Activated naive CD4-positive, alpha-beta T cell (primary cell): ENCODE measurements at places on chromosomes 2 and 18.

DNA sequence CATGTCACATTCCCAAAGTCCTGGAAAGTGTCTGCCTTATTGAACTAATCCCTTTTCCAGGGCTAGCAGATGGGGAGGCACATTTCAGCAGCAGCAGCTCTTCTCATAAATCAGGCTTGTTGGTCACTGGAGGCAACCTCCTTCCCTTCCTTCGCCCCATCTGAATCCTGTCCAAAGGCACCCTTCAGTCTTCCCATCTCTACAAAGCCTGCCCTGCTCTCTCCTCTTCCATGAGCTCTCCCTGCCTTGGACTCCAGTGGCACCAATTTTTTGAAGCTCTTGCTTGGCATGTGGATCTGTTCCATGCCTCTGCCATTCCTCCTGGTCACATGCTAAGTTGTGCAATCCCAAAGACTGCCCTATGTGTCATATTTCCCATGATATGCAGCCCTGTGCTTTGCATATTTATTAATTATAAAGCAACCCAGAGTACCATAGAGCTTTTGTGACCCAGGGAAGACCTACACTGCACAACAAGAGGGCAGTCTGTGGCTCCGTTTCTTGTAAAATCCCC, 70.3 kb downstream of the ANTXR1 start:
- DNase-seq, result no peak

DNA sequence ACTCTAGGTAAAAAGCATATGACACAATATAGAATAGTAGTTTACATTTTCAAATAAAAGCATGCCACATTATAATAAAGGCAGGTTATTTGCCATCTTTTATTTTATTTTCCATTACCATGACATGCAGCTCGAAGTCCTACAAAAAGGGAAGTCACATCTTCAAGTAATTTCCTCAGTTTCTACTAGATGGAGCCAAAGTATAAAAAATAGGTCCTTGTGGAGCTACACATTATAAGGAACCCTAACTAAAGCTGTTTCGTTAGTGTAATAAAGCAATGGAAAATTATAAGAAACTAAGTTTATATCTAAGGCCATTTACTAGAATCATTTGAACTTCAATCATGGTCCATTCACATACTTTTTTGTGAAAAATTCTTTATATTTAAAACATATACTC, 674.5 kb downstream of the KCNJ3 start:
- DNase-seq, result no peak

GRCh38 chr2:73939419-73939818, 12.7 kb downstream of the DGUOK start:
- DNase-seq, result no peak

GRCh38 chr18:74519320-74520095, 14.8 kb upstream of the CNDP1 start:
- no peak for DNase-seq

DNA sequence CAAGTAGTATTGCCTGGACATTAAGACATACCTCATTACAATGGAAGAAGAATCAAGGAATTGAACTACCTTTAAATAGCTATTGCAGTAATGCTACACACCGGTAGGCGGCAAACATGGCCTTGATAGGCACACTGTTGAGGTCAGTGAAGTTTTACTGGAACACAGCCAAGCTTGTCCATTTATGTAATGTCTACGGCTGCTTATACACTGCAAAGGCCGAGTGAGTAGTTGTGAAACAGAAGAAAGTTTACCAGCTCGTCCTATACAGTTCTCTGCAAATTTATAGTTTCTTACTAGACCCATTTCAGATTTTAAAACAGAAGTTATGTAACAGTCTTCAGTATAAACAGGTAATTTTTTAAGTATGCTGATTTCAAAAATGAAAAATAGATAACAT, 38.8 kb downstream of the PPP4R1 start:
- no peak for DNase-seq

GRCh38 chr2:166197446-166197845, 69.6 kb upstream of the SCN1A start:
- no peak for DNase-seq

DNA sequence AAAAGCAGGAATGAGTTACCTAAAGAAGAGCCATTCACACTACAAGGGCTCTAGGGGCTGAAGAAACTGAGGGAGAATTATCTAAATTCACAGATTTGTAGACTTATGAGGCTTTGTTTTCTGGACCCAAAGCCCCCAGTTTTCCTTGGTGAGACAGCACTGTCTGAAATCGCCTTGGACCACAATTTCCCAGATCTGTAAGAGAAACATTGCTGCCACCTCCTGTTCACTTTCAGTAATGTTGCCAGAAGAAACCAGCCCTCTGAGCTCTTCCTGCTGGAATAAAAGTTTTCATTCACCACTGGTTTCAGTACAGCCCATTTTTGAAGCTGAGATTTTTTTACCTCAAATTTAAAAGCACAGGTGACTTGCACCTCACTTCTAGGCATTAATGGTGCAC, 169.2 kb downstream of the CDH20 start:
- DNase-seq, result no peak

- DNase-seq, result no peak
Observed at GRCh38 chr18:59060551-59060950, 79.1 kb upstream of the SEC11C start.

DNA sequence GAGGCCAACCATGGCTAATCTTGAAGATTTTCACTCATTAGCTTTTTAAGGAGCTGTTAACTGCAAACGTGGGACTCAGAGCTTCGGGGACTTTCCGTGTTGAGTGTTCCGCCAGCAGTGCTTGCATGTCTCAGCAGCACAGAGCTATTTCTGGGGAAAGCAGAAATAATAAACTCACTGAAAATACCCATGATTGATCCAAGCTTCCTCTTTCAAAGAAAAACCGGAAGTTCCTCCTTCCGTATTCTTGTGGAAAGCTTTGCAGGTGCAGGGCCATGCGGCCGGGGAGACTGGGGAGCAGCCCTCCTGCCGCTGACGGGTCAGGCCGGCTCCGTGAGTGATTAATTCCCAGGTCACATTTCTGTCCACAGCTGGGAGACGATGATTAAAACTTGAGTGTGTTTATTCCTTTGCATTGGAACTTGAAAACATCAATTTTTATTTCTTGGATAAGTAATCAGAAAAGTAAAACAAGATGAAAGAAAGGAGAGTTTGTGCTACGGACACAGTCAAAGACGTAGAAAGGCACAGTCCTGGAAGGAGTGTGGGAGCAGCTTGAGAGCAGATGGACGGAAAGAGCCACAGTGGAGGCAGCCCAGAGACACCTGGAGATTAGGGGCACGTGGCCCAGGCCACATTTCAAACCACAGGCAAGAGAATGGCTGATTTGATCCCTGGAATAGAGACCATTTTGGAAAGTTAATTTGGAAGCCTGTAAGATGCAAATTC, 54.2 kb upstream of the CTDP1 start:
- no peak for DNase-seq

- no peak for DNase-seq
Observed at GRCh38 chr2:161843936-161844335, 219.7 kb downstream of the SLC4A10 start.

DNA sequence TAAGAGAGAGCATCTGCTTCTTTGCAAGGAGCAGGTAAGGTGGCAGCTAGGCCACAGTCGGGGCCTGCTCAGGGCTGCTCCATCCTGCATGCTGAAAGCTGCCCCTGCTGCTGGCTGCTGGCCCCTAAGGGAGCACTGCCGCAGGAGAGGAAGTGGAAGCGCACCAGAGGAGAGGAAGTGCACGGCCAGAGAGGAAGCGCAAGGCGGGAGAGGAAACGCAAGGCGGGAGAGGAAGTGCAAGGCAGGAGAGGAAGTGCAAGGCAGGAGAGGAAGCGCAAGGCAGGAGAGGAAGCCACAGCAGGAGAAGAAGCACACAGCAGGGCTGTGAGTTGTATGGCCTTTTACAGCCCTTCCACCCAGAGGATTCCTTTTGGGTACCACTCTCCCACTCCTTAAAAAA, 539.0 kb upstream of the TNP1 start:
- DNase-seq, result no peak

DNA sequence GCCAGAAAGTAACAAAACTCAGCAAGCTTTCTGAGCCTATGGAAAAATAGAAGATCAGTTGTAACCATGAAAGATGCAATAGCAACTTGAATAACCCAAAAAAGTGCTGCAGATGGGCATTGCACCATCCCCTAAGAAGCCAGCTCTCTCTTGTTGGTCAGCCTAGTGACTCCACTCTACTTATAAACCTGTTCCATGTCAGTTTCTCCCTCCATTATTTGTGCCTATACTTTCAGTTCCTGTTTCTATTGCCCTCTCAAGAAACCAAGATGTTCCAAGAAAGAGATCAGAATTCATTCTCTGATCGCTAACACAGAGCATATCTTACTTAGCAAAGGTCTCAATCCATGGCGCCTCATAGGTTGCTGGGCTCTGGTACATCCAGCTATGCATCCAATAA, 170.3 kb upstream of the MAP2 start:
- no peak for DNase-seq

GRCh38 chr2:42841344-42841743, 49.0 kb upstream of the HAAO start:
- DNase-seq, result no peak

DNA sequence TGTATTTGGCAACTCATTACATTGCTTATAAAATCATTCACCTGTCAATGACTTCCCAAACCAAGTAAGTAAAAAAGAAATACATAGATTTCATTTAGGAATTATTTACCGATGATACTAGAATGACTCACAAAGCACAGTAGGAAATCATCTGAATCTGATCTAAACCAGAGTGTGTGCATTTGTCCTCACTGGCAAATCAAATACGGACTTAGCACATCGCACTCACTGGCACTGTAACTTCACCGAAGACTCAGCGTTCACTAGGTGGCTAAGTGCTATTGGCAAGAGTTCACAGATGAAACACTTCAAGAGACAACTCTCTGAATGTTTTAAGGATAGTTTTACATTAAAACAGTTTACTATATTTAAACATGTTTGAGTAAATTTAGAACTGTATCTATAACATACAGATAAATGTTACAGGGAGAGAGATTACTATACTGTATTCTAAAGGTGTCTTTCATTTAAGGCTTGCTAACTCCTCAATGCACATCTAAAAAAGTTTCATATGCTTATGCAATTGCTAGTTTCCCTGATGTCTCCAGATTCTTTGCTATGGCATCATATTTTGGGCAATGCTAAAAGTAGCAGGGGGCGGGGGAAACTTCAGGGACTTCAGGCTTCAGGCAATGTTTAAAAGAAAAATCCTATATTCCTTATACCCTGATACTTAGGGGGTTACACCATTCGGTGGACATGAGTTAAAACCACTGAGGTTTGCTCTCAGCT, 48.8 kb downstream of the STK39 start:
- DNase-seq, result no peak

GRCh38 chr18:65721619-65722018, 29.2 kb upstream of the CDH7 start:
- DNase-seq, result no peak

DNA sequence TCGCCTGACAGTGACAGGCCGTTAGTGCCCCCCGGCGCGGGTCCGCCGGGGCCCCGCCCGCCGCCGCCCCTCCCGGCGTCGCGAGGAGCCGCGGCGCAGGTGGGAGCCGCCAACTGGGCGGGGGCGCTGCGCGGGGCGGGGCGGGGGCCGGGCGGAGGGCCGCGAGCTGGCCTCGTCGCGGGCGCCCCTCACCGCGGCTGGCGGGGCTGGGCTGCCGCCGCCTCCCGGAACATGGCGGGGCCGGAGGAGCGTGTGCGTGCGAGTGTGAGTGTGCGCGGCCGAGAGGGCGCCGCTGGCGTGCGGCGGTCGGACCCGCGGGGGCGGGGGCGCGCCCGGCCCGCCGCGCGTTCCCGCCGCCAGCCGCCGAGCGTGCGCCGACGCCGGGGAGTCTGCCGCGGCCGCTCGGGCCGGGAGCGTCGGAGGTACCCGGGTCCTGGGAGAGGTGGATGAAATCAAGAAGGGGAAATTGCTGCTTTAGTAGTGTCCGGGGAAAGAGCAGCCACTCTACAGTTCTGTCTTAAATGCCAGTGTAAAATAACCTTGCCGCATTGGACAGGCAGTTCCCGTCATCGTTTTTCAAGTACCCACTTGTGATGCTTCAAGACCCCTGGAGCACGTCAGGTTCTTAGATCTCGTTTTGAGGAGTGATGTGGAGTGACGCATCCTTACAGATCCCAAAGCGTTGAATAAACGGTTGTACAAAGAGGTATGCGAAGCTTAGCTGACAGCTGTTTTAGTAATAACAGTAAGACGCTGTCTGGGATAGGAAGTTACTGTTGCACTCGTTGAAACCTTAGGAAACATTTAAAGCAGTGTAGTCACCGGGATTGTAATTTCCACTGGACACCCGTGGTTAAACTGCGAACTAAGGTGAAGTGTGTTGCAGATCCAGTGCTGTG, 836 bp downstream of the ANKRD12 start:
- peak; percentile 58 for DNase-seq

GRCh38 chr2:113190871-113191270, 17.1 kb downstream of the PSD4 start:
- no peak for DNase-seq

DNA sequence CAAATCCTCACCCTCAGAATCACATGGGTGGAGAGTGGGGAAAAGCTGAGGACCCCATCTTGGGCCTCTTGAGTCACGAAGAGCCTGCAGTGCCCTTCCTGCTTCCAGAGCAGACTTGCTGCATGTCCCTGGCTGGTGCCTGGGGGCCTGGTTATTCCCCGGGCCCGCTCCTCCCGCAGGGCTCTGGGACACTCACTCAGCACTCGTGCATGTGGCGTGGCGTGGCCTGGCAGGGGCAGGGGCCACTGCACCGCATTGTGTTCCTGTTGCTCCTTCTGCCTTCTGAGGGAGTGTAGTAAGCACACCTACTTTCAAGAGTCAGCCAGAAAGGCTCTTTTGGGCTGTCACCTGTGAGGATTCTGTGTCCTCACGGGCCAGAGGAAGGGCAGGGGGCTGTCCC, 17.4 kb upstream of the MZT2A start:
- DNase-seq, result no peak

GRCh38 chr2:215397632-215398341, 38.1 kb downstream of the FN1 start:
- no peak for DNase-seq

DNA sequence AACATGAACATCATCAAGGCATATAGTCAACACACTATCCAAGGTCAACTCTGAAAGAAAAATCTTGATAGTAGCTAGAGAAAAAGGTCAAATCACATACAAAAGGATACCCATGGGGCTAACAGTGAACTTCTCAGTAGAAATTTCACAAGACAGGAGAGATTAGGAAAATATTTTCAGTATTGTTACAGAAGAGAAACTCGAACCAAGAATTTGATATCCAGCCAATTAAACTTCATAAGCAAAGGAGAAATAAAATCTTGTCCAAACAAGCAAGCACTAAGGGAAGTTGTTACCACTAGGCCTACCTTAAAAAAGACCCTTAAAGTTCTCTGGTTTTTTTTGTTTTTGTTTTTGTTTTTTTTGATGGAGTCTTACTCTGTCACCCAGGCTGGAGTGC, 242.5 kb downstream of the EXOC6B start:
- no peak for DNase-seq

GRCh38 chr18:56124186-56124585, 514.2 kb downstream of the TXNL1 start:
- DNase-seq, result no peak

DNA sequence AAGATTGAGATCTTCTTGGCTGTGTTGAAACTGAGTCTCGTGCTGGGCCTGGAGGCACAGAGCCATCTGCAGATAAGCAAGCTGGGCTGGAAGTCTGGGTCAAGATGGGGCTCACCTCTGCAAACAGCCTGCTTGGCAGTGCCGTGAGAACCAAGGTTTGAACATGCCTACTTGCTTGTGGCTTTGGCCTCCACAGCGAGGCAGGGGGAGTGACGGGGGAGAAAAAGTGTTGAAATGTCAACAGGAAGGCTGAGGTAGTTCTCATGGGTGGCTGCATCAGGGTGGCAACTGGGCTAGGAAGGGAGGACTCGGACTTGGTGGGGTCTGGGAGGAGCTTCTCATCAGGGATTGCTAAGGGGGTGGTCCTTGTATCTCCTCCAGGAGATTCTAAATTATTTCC, 99.7 kb downstream of the THNSL2 start:
- DNase-seq, result no peak

GRCh38 chr2:178330175-178331017, 120.6 kb downstream of the PRKRA start:
- DNase-seq, result no peak
